ENCODE measurements at places on chromosomes 2 and 18.

GRCh38 chr2:208192611-208193236 lies 2.9 kb upstream of the C2orf80 start:
- DNase-seq, result no peak

- no peak for DNase-seq
Observed at GRCh38 chr2:157911246-157911645, 35.1 kb upstream of the ACVR1 start.

DNA sequence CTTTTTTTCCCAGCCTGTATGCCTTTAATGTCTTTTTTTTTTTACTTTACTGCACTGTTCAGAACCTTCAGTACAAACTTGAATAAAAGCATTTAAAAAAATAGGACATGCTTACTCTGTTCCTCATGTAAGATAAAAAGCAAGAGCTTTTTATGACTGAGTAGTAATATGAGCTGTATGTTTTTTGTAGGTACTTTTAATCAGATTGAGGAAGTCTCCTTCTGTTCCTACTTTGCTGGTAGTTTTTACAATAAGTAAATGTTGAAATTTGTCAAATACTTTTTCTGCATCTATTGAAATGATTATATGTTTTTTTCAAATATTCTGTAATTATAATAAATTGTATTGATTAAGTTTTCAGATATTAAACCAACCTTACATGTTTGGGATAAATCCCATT lies 189.8 kb downstream of the FAM210A start:
- DNase-seq, result no peak

GRCh38 chr18:63783394-63783793 lies 8.2 kb downstream of the SERPINB7 start:
- DNase-seq, result no peak

GRCh38 chr18:77012806-77013541 lies 119.6 kb downstream of the MBP start:
- no peak for DNase-seq

DNA sequence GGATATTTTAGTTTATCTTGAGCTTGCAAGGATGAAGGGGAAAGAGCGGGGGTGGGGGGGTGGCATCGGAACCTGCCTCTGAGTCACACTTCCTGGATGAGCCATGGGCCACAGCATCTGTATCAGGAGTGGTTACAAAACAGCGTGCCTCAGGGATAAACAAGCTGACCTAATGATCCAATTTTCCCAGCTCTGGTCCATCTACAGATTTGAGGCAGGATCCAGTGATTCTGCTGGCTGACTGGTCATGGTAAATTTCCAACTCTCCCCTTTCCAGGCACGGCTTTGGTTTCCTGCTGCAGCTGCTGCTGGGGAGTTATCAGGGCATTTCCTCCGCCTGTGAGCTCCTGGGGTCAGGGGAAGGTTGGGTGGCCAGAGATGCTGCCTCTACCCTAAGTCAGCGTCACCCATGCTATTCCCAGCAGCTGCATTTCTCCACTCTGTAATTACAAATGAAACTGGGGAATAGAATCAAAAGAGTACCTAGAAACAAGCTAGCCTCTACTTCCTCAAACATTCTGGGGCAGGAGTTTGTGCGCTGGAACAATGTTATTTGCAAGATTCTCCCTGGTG lies 4.7 kb upstream of the HPCAL1 start:
- DNase-seq, result peak; percentile 78

DNA sequence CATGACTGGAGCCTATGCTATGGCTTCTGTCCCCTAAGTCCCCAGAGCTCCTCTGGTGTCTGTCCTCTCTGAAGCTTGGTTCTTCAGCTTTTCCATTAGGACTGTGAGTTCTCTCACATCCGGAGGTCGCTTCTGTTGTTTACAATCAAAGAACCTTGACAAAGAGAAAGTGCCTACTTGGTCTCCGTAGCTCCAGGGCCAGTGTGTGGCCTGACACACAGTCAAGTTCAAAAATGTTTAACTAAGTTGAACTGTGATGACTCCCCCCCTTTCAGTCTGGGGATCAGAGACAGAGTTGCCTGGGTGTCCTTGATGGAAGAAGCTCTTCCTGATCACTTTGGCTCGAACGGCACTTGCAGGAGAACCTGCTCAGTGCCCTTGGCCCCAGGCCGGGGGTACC lies 26.3 kb upstream of the YWHAQ start:
- DNase-seq, result no peak

DNA sequence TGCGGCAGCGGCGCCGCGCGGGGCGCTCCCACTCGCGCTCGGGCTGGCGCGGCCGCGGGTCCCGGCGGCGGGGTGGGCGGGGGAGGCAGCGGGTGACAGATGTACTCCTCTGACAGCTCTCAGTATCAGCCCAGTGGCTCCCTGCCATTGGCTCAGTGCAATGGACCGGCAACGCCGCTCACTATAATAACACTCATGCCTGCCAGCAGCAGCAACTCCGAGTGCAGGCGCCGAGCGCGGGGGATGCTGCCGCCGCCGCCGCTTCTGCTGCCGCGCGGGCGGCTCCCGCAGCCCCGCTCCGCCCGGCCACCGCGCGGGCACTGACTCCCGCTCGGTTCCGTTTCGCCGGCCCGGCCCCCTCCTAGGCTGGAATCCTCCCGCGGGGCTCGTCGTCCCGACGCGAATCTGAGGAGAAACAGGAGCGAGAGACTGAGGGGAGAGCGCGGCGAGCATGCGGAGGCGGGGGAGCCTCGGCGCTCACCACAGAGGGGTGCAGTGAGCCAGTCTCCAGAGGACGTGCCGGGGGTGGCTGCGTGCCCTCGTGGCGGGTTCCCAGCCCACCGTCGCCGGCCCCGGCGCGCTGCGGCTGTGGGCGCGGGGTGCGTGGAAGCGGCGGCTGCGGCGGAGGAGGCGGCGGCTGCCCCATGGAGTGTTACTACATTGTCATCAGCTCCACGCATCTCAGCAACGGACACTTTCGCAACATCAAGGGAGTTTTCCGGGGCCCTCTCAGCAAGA lies at the start of gene ZNF804A:
ZNF804A (plus strand) TSS at position 214 of the 738 bp plus-strand sequence; CDS start at position 645, 431 bp downstream.
- no peak for DNase-seq

DNA sequence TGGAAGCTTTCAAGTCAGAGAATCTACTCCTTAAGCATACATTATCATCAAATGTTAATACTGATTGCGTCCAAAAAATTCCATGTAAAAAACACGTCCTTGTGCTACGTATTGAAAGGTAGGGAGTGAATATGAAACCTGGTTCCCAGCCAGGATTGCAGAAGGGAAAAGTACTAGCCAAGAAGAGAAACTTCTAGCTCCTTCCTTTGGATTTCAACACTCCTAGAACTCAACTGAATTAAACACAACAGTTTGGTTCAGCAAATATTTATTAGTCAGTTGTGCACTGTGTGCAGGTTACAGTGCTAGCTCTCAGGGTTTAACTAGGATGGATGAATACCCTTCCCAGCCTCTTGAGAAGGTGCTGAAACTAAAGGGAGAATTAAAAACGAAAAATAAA lies 33.9 kb upstream of the FHL2 start:
- no peak for DNase-seq

GRCh38 chr2:228689053-228689452 lies 507.6 kb upstream of the SPHKAP start:
- DNase-seq, result no peak

DNA sequence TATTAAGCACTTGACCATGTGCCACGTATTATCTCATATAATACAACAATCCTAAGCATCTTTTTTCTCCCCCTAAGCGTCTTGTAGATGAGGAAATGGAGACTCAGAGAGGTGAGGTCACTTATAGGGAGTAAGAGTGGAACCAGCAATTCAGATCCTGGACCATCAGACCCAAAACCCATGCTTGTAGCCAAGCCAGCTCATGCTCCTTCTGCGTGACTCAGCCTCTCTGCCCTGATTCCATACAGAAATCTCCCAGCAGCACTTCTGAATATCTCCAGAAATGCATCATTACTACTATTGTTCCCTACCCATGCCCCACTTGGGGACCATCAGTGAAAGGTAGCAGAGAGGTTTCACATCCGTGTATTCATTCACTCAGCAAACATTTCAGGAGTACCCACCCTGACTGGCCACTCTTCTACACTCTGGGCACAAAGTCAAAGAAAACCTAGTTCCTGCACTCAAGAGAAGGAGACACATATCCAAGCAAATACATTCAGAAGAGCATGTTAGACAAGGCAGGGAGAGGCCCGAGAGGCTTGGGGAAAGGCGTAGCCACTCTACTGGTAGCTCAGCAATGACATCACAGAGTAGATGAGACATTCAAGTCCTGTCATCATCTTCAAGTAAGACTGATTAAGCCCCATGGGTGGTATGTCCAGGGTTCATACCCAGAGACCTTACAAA lies 141.9 kb downstream of the MTCL1 start:
- no peak for DNase-seq

DNA sequence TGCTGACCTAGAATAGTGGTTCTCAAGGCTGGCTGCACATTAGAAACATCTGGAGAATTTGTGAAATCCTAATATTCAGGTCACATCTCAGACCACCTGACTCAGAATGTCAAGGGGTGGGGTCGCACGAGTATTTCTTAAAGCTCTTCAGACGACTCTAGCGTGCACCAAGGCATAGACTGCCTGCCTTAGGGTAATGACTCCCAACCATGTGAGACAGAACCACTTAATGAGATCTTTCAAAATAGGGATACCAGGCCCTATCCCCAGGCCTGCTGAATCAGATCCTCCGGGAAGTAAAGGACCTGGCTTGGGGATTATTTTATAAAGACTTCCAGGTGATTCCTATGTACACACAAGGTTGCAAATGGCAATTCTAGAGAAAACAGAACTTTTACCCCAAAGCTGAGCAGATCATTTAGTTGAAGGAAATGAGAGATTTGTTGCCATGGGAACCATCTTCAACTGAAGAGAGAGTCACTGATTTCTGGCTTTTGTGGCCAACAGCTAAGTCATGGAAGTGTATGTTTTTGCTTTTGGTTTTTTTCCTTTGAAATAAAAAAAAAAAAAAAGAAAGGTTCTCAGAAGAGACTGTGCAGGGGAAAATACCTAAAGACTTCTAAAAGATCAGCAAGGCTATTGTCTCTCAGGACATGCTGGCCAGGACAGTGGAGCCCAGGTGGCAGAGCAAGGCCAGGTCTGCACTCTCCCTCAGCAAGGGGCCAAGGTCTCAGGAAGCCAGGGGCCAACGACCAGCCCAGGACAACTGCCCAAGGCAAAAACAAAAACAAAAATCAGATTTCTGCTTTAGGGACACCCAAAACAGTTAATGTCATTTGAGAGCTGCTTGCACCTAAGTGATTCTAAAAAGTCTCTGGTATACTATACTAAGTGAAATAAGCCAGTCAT lies 15.3 kb upstream of the LOXHD1 start:
- no peak for DNase-seq

DNA sequence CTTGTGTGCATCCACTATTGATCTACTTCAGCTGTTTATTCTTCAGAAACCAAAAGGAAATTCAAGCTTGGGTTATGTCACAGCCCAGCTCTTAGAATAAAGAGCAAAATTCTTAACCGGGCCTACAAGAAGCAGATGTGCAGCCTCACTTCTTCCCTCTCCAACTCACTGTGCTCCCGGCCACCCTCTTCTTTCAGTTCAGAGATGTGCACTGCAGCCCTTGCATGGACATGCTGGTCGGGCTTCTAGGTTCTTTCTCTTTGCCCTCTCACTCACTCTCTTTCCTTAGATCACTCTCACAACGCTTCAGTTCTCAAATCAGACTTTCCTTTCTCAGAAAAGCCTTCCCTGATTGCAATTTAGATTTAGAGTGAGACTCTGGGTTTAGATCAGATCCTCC lies 104.1 kb downstream of the CHN1 start:
- DNase-seq, result peak; percentile 20

All from BJ (cell line).